ENCODE measurements at places on chromosomes 3 and 15.
A peak's percentile ranks its signal among the peaks of the same experiment; 100 is the strongest.

- DNase-seq = no peak
Observed at GRCh38 chr3:69353503-69353902, 32.4 kb downstream of the FRMD4B start.

- DNase-seq = no peak
Observed at GRCh38 chr15:42733027-42733426, 3.9 kb downstream of the CDAN1 start.

GRCh38 chr15:62135532-62136134 lies 29.5 kb downstream of the C2CD4B start:
- DNase-seq = peak; percentile 80

DNA sequence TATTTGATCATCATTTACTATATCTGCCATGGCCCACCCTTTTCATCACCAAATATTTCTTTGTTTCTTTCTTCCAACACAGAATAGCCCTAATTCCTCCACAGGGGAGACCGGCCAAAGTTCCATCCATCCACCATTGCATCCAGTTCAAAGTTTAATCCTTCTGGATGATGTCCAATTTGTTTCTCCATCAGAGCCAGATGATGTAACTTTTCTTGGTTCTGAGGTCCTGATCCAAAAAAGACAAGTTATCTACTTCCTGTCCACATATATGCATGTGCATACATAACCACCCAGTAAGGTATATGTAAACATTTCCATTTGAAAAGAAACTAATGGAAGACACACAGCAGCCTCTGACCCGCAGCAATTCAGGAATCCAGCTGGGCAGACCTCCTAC lies 237.3 kb downstream of the SHOX2 start:
- no peak for DNase-seq

DNA sequence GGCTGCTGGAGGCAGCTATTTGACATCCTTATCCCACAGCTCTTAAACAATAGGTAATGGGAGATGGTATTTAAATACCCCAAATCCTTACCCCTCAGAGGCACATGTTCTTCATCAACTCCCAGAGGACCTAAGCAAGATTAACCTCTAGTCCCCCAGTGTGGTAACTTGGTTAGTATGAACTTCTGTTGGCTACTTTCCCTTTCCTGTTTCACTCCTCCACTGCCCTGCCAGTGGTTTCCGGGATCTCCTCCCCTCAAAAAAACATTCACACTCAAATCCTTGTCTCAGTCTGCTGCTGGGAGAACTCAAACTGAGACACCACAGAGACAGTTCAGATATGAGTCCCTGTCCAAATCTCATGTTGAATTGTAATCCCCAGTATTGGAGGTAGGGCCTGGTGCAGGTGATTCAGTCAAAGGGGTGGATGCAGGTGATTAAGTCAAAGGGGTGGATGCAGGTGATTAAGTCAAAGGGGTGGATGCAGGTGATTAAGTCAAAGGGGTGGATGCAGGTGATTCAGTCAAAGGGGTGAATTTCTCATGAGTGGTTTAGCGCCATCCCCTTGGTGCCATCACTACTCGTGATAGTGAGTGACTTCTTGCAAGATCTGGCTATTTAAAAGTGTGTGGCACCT lies 335.0 kb upstream of the CTNNB1 start:
- no peak for DNase-seq

- DNase-seq = no peak
Observed at GRCh38 chr3:22216601-22217000, 465.6 kb upstream of the ZNF385D start.

All from M059J (cell line).